ENCODE measurements at places on chromosomes 4 and X. TPM values are rescaled to one million over a fixed set of nuclear protein-coding genes. Genes with fewer than 3 reads are reported as not detected.

Gene TKTL1
- 0.34 TPM for total RNA-seq

DNA sequence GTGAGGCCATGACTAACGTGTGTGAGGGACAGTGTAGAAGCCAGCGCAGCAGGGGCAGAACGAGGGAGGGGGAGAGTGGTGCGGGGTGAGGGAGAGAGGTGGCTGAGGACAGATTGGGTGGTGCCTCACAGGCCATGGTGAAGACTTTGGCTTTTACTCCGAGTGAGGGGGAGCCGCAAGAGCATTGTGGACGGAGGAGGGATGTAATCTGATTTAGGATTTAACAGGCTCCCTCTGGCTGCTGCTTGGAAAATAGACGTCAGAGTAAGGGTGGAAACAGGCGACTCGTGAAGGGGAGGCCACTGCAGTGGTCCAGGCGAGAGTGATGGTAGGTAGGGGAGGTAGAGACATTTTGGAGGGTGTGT is 13.0 kb downstream of the PPP1R3F start:
- H3K27me3 ChIP-seq, result no peaks in the 10 kb centered on the region

Gene RPA4
- 0.20 TPM for total RNA-seq

GRCh38 chr4:106502106-106502699 is 133.6 kb upstream of the GIMD1 start:
- H3K36me3 ChIP-seq, result no peaks in the 10 kb centered on the region
- H3K27ac ChIP-seq, result no peak overlapping the region
- DNase-seq, result peak; percentile 54
- H3K27me3 ChIP-seq, result no peaks in the 10 kb centered on the region

DNA sequence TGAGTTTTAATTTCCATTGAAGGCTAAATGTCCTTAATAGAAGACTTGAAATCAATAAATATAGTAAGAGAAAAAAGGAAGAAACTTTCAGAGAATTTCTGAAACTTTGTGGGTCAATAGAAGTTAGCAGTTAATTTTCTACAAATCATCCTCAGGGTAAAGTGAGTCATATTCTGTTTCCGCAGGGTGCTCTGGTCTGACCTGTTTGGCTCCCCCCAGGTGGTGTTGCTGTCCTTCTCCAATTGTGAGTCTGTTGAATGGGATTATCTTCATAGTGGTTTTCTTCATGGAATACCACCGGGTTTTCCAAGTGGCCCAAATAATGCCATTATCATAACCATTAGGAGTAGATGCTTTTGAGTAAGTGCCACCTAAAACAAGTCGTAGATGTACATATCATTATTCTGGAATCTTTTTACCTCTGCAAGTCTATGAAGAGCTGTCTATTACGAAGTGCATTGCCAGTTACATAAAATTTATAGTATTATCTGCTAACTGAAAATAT is 7.7 kb downstream of the FGG start:
- H3K36me3 ChIP-seq, result no peaks in the 10 kb centered on the region
- DNase-seq, result no peak
- no peaks in the 10 kb centered on the region for H3K27me3 ChIP-seq
- H3K4me1 ChIP-seq, result peaks cover 11% of the 10 kb centered on the region
